ENCODE measurements at places on chromosomes 5 and 9.

GRCh38 chr5:144390133-144390532 lies 219.5 kb downstream of the KCTD16 start:
- peak; percentile 4 for DNase-seq

DNA sequence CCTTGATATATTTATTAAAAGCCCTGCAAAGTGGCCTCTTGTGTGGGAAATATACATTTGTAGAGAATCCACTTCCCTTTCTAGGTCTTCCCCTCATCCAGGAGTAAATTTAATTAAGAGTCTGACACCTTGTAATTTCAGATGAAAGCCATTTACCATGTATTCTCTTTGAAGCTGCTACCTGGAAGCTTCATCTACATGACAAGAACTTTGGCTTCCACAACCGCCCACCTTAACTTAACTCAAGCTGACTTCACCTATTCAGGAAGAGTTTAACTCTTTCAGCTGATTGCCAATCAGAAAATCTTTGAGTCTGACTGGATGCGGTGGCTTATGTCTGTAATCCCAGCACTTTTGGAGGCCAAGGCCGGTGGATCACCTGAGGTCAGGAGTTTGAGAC lies 899.9 kb downstream of the TAF11L14 start:
- DNase-seq, result no peak

DNA sequence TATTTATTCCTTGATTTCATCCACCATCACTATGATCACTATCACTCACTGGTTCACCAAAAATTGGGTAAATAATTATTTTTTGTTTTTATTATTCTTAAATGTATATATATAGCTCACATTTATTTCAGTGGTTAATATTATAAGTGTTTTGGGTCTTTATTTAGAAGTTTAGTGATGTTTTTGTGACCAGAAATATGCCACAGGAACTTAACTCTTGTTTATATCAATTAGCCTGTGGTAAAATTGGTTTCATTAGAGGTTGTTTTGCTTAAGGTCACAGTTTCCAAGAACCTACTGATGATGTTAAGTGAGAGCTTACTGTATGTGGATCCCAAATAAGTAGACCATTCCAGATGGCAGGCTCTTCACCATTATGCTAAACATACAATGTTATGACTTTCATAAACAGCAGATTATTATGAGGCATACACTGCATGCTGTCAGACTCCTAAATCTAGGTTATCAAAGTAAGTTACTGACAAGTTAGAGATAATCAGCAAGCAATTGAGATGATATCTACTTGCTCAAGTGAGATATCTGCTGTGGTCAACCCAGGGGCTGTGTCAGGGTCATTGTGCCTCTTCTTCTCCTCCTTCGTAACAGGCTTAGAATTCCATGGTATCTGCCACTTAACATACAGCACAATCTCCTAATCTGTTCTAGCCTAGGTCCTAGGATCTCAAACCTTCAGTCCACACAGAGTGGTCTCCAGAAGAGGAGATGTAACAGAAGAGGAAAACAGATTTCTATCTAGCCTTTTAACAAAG lies 57.6 kb downstream of the NR3C1 start:
- no peak for DNase-seq

GRCh38 chr9:93134015-93134739 lies at the start of gene NINJ1:
NINJ1 (minus strand) TSS chr9:93134251; CDS start chr9:93134217, 34 bp downstream.
- DNase-seq, result peak; percentile 77

GRCh38 chr9:9478741-9479140 lies 1134.1 kb downstream of the PTPRD start:
- DNase-seq, result no peak

DNA sequence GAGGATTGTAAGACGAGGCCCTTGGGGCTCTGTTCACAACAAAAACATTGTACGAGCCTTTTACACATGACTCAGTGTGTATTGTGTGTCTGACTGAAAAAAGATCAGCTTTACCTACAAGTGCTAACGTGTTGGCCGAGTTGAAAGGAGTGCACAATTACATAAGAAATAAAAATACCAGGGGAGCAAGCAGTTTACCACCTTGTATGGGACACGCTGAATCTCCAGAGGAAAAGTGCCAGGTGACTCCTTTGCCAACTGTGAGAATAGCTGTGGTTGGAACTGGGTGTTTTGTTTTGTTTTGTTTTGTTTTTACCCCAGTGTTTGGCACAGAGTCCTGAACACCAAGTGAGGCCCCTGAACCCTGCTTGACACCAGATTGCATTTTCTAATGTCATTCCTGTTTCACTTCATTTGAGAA lies 32.8 kb upstream of the ZSWIM6 start:
- DNase-seq, result no peak

DNA sequence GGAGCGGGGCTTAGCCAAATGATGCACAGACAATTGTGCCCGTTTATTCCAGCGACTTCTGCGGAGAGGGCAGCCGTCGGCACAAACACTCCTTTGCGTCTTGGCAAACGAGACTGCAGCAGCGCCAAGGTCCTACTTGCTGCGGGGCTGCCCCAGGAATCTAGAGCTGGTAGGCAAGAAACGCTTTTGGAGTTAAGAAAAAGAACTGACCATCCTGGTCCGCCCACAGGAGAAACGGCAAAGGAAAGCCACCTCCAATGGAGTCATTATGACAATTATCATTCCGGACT lies 2.3 kb downstream of the RXFP3 start:
- no peak for DNase-seq

GRCh38 chr9:76456202-76456926 lies 2.6 kb upstream of the GCNT1 start:
- DNase-seq, result no peak

- no peak for DNase-seq
Observed at GRCh38 chr5:112687306-112687705, 50.4 kb upstream of the APC start.

DNA sequence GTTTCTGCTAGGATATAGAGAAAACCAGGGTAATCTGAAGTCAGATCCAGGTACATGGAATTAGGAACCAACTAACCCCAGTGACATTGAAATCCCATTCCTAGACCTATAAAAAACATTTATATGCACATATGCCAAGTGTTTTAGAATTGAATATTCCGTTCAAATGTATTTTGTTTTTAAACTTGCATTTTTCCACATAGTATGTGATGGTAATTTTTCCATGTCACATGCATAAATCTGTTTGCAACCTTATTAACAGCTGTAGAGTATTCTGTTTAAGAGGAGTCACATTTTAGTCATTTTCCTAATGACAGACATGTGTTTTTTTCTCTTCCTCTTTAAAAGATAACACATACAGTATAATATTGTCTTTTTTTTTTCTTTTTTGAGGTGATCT lies 50.2 kb downstream of the FOCAD start:
- DNase-seq, result no peak

DNA sequence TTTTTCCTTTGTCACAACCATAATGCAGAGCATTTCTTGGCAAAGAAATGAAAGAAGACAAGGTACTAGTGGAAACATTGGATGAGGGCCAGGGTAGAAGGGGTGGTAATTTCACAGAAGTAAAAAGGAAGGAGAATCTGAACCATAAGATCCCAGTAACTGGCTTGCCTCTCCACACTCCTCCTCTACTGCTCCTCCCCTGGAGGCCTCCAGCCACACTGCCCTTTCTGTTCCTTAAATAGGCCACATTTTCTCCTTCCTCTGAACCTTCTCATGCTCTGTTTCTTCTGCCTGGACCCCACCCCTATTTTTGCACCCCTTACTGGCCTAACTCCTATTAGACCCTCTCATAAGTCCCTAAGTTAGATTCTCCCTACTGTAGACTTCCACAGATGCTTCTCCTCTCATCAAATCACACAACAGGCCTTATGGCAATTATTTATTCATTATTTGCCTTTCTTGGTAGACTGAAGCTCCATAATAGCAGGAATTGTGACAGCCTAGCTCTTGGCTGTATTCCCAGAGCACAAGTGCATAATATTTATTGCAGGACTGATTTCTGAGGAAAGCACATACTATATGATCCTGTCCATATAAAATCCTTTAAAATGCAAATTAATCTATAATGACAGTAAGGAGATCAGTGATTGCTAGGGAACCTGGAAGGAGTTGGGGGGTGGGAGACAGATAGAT lies 31.3 kb upstream of the GRIA1 start:
- peak; percentile 11 for DNase-seq

DNA sequence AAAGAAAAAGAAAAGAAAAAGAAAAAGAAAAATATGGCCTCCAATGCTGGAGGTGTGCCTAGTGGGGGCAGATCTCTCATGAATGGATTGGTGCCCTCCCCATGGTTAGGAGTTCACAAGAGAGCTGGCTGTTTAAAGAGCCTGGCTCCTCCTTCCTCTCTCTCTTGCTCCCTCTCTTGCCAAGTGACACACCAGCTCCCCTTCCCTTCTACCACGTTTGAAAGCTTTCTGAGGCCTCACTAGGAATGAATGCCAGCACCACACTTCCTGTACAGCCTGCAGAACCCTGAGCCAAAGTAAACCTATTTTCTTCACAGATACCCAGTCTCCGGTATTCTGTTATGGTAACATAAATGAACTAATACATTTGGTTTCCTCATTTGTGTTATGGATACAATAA lies 14.4 kb upstream of the GALNT10 start:
- DNase-seq, result peak; percentile 30

GRCh38 chr9:26747611-26748010 lies 145.0 kb downstream of the CAAP1 start:
- DNase-seq, result no peak

- DNase-seq, result no peak
Observed at GRCh38 chr9:88966894-88967676, 24.2 kb upstream of the S1PR3 start.

DNA sequence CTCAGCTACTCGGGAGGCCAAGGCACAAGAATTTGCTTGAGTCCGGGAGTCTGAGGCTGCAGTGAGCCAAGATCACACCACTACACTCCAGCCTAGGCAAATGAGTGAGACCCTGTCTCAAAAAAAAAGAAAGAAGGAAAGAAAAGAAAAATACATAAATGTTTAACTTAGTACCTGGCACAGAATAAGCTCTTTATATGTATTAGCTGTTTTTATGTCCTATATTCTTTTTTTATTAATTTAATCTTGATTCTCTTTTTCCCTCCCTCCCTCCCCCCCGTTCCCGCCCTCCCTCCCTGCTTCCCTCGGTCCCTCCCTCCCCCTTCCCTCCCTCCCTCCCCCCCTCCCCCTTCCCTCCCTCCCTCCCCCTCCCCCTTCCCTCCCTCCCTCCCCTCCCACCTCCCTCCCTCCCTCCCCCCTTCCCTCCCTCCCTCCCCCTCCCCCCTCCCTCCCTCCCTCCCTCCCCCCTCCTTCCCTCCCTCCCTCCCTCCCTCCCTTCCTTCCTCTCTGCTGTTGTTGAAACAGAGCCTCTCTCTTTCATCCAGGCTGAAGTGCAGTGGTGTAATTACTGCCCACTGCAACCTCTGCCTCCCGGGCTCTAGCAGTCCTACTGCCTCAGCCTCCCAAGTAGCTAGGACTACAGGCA lies 135.8 kb upstream of the GRHPR start:
- no peak for DNase-seq

DNA sequence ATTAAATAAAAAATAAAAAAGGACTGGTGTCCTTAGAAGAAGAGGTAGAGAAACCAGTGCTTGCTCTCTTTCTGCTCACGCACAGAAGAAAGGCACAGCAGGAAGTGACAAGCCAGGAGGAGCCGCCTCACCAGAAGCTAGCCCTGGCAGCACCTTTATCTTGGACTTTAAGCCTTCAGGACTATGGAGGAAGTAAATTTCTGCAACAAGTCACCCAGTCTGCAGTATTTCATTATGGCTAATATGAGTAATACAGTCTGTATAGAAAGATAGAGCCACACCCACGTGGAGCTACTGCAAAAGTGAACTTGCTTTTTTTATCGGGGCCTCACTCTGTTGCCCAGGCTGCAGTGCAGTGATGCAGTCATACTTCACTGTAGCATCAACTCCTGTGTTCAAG lies 68.4 kb downstream of the PDZD2 start:
- no peak for DNase-seq

GRCh38 chr9:105392531-105392930 lies 55.3 kb upstream of the FSD1L start:
- DNase-seq, result no peak

DNA sequence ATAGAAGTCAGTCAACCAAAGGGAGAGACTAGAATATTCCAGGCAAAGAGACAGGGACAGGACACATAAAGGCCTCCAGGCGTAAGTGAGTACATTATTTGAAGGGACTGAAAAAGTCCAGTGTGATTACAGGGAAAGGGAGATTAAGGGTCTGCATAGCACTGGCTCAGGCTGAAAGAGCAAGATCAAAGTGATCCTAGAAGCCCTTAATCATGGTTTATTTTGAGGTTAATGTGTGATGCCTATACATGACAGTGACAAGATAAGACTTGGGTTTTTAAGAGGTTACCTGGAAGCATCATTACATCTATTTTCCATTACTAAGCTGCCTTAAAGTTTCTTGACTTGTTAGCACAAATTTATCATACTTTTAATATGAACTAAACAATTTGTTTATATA lies 25.8 kb downstream of the LMBRD2 start:
- no peak for DNase-seq

- no peak for DNase-seq
Observed at GRCh38 chr5:3262451-3262850, 333.2 kb upstream of the IRX1 start.

DNA sequence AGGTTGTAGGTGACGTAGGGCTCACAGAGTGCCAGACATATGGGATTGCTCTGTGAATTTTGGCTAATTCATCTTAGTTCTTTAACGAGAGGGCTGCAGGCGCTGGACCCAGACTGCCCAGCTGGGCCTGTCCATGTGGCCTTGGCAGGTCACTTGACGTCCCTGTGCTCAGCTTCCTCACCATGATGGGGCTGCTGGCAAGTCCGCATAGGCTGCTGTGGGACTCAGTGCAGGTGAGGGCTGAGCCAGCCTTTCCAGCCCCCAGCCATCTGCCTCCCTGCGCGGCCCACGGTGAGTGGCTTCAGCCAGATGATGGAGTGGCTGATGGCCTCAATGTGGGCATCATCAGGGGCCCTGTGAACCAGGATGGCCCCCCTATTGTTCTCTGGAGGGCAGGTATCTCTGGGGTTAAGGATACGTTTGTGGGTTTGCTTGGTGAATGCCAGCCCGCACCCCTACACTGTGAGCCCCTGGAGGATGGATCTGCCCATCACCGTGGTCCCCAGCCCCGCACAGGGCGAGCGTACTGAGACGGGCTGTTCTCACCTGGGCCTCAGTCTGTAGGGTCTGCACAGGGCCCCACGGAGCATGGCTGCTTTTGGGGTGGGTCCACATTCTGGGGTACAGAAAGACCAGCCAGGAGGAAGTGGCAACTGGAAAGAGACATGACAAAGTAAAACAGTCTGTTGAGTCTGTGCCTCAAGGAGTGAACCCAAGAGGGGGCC lies 3.7 kb downstream of the CARD19 start:
- no peak for DNase-seq

GRCh38 chr5:139660105-139660922 lies 12.2 kb downstream of the CXXC5 start:
- DNase-seq, result no peak

GRCh38 chr9:96108691-96109380 lies 193.1 kb downstream of the HSD17B3 start:
- no peak for DNase-seq

DNA sequence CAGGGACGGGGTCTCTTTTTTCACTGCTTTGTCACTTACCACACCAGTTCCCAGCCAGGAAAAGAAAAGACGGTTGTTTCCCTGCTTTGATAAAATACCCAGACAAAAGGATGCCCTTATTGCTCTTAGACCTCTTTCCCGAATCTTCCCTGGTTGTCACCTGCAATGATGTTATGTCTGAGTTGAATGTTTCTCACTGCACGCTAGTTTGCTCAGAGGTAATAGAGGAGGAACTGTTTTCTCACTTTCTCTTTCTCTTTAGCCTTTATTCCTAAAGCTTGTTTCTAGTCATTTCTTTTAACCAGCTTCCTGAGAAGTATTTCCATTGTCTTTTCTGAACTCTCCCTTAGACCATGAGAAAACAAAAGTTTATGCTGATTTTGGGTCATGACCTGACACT lies 32.9 kb downstream of the ACER2 start:
- no peak for DNase-seq
